Globus pallidus (tissue), 1 donor: ENCODE measurements at places on chromosomes 5 and 9.

GRCh38 chr9:9387511-9388115, 1225.2 kb downstream of the PTPRD start:
- DNase-seq = no peak

DNA sequence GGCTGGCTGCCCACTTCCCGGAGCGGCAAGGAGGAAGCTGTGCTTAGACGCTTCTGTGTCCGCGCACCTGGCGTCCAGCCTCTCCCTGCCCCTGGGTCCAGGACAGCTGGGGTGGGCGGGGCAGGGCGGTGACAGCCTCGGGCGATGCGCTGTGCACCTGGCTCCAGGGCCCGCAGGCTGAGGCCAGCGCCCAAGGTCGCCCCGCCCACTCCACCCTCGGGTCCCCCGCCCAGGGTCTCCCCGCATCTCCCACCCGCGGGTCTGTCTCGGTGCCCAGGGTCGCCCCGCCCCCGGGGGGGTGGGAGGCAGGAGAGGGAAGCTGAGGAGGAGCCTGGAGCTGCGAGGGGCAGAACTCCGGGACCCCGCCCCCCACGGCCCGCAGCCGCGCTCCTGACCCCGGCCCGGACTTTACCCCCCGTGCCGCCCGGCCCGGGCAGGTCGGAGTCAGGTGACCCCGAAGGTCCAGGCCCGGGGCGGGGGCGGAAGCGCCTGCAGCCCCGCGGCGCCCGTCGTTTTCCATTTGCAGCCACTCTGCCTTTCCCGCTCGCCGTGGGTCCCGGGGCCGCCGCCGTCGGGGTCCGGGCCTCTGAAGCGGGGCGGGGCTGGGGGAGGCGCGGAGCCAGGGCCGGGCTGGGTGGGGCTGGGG, at the start of gene ENTPD8:
TSS of gene ENTPD8 (minus strand) at position 69 of the 646 bp plus-strand sequence. CDS start 3,072 bp downstream, outside the sequence.
- no peak for DNase-seq

GRCh38 chr9:35882263-35882848, 12.2 kb upstream of the OR13J1 start:
- DNase-seq = peak; percentile 80

DNA sequence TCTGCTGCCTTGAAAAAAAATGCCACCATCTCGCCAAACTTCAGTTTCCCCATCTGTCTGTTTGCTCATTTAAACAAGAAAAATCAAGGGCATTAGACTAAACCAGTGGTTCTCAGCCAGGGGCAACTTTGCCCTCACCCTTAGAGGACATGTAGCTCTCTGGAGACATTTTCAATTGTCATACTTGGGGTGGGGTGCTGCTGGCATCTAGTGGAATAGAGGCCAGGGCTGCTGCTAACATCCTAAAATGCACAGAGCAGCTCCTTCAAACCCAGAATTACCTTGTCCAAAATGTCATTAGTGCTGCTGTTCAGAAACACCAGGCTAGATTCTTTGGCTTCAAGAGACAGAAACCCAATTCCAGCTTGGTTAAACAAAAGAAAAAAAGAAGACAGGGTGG, 71.1 kb upstream of the FOXE1 start:
- no peak for DNase-seq

DNA sequence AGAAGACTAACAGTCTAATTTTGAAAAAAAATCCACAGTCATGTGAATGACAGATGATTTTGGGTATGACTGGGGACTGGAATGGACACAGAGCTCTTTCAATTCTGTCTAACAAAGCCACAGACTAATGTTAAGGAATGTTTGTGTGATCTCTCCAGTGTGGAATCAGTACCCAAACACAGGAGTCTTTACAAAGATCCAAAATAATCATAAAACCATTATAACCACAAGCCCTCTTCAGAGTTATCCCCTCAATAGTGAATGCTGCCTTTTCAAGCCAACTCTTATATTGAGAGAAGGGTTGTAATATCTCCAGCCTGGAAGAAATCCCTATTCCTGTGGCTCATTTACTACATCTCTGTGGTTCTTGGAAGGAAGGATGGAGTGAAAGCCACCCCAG, 552.0 kb upstream of the CLINT1 start:
- DNase-seq = no peak

DNA sequence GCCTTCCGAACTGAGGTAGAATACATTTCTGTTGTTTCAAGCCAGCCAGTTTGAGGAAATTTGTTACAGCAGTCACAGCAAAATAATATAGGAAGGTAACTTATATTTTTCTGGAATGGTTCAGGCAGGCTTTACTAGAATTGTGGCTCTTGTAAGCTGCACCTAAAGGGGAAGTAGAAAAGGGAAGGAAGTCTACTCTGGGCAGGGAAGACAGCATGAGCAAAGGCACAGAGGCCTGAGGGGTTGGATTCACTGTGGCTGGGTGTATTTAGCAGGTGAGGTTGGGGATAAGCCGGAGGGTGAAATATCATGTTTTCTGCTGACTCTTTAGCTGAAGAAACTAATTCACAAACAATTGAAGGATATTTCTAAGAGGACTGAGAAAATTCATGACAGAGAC, 183.5 kb downstream of the GAS1 start:
- DNase-seq = peak; percentile 26

DNA sequence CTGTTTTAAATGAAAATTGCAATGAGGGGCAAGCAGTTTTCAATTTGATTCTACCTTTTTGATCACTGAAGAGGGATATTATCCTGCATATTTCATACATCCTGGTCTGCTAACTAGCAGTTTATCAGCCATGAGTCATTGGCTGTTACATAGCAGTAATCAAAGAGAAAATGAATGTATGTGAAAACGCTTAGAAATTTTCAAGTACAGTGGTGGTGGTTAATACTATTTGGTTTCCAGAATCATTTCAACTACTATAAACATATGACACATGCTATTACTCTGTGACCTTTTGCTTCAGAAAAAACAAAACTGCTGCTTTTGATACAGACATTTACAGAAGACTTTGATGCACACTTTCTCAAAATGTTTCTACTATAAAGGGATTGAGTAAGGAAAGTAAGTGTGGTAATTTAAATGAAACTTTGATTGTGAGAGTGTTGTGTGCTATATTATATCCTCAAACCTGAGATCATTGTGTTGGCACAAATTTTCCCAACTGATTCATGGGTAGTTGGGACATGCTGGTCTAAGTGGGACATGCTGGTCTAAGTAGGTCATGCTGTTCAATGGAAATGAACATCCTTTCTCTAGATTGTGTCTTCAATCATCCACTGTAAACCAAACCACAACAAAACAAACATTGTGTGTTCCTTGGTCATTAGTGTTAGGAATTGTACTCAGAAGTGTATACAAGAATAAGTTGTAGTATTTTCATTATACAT, 5.1 kb downstream of the RNF14 start:
- no peak for DNase-seq

- DNase-seq = peak; percentile 64
Observed at GRCh38 chr5:14270209-14270702, 127.1 kb downstream of the TRIO start.

DNA sequence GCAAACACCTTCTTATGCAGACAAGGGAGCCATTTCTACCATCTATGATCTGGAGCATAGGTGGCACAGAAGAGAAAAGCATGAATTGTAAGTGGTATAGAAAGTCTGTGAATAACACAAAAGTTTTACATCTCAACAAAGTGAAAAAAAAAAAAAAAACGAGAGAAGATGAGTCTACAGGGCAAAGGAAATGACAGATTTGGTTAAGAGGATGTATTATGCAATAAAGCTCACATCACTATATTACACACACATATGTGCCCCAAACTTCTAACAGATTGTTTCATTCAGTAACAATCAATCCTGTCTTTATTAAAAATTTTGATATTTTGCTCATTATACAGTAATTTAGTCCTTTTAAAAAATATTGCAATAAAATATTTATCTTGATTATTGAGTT, 49.8 kb downstream of the CERT1 start:
- no peak for DNase-seq

- DNase-seq = no peak
Observed at GRCh38 chr5:141663506-141663905, 12.3 kb upstream of the FCHSD1 start.
